ENCODE measurements at places on chromosomes 12 and 14.
A peak's percentile ranks its signal among the peaks of the same experiment; 100 is the strongest.

GRCh38 chr12:47814539-47815170, 5.0 kb downstream of the HDAC7 start:
- DNase-seq = no peak

GRCh38 chr14:22429546-22430294, 159.3 kb downstream of the DAD1 start:
- DNase-seq = no peak

DNA sequence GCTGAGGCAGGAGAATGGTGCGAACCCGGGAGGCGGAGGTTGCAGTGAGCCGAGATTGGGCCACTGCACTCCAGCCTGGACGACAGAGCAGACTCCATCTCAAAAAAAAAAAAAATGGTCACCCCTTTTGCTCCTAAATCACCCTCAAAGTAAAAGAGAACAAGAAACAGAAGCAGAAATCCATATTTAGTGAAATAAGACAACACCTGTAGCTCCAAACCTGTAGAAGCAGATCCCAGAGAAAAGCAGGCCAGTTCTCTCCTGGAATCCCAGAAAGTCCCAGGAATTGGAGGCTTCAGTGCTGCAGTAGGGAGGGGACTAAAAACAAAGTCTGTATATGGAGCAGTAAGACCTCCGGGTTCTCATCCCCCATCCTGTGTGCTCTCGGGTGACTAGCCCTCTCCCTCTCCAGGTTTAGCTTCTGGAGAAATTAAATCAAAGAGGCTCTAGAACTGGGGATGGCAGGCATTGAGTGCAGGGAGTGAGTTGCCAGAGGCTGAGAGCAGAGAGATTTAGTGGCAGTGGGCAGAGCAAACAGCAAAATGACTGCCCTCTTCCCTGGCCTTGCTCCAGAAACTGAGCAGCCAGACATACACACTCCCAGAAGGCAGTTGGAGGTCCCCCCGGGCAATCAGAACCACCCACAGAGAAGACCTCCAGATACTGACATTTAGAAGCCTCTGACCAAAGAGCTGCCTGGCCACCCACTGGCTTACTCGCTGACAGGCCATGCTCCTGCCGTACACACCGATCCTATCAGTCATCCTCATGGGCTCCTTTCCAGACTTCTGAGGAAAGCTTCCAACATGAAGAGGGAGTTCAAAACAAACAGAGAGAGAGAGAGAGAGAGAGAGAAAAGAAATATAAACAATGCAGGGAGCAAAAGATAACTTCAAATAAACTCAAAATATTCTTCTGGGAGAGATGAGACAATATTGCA, 6.3 kb upstream of the MLXIP start:
- DNase-seq = no peak

DNA sequence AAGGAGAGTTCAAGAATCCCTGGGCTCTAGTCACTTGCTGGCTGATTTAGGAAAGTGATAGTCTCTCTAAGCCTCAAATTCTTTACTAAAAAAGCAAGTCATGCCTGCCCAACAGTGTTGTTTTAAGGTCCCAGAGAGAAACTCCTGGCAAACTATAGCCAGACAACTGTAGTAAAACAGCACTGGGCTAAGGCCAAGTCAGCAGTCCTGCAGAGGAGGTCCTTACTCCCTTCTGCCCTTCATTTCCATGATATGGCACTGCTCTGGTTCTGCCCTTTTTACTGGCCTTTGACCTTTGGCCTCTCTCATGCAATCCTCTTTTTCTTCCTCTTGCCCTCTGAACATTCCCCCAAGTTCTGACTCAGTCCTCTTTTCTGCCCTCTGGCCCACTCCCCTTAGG, 74.9 kb downstream of the VWF start:
- no peak for DNase-seq

DNA sequence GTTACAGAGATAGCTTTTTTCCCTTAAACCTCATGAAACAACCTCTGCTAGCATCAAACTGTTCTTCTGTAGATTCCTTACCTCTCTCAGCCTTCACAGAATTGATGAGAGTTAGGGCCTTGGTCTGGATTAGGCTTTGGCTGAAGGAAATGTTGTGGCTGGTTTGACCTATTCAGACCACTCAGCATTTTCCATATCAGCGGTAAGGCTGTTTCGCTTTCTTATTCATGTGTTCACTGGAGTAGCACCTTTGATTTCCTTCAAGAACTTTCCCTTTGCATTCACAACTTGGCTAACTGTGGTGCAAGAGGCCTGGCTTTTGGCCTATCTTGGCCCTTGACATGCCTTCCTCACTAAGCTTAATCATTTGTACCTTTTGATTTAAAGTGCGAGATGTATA, 50.7 kb upstream of the NRXN3 start:
- DNase-seq = no peak

- no peak for DNase-seq
Observed at GRCh38 chr14:92986254-92987147, 63.6 kb downstream of the CHGA start.

DNA sequence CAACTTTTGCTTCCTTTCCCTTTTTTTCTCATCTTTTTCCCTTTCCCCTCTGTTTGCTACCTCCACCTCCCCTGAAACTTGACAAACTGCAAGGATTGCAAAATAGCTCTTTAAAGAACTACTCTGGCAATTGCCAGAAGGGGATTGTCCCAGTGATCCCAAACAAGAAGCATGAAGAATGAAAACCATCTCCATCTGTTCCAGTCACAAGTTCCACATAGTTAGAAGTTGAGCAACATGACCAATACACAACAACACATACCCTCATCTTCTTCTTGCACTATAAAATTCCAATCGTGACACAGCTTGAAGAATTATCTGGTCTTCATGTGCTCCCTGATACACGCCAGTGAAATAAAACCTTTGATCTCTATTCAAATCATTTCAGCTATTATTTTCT, 93.7 kb upstream of the USP15 start:
- DNase-seq = no peak

DNA sequence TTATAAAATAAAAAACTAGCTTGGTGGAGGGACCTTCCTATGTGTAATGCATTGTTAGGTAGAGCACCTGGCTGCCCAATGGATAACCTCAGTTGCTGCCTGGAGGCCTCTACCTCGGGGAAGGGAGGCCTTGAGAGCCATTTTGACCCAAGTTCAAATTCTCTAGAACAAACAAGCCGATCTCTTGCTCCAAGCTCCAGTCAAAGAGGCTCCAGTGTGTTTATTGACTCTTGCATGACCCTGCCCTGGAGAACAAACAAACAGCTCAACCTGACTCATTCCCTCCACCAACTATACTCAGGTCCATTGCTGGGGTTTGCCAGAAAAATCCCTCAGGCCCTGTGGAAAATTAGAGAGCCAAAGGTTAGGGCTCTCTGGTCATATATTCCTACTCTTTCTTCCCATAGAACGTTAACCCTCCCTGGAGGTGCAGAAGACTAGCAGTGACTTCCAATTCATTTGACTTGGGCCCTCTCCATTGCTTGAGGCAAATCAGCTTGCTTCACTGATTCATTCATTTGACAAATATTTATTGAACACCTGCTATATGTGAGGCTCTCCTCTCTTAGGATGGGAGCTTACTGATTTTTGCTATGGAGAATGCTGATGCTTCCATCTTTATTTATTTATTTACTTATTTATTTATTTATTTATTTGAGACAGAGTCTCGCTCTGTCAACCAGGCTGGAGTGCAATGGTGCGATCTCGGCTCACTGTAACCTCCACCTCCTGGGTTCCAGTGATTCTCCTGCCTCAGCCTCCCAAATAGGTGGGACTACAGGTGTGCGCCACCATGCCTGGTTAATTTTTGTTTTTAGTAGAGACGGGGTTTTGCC, 73.7 kb upstream of the CISTR start:
- no peak for DNase-seq

DNA sequence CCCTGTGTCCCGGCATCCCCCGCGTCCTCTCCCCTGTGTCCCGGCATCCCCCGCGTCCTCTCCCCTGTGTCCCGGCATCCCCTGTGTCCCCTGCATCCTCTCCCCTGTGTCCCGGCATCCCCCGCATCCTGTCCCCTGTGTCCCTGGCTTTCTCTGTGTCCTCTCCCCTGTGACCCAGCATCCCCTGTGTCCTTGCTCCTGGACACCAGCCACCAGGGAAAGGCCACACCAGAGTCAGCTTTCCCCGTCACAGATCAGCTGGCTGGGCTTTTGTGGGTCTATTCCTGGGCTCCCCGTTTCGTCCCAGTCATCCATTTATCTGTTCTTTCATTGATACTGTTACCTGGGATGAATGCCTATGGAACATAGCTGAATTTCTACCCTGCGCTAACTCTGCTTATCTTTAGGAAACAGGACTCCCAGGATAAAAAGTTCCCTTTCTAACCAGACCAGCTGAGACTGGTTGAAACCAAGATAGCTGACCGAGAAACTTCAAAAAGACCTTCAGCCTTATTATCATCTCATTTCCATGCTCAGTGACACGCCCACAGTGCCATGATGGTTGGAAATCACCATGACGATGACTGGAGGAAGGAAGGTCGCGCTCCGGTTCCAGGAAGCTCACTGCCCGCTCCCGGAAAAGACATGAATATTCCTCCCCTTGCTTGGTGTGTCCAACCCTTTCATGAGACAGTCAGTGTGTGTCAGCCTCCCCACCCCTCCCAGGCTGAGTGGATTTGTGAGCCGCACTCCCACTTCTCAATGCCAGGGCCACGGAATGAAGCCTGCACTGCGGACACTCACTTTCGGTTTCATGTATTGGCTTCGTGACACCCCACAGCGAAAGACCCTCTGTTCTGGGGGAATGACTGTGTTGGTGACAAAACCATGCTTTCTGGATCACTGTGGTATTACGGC, 276.4 kb upstream of the SFSWAP start:
- no peak for DNase-seq

- DNase-seq = no peak
Observed at GRCh38 chr14:36509069-36509917, 10.7 kb downstream of the NKX2-1 start.

GRCh38 chr12:59408431-59408830, 187.4 kb upstream of the SLC16A7 start:
- DNase-seq = no peak

GRCh38 chr14:50320283-50320682, 8.2 kb downstream of the DMAC2L start:
- no peak for DNase-seq

GRCh38 chr14:80404413-80404812, 193.1 kb upstream of the DIO2 start:
- DNase-seq = no peak

- no peak for DNase-seq
Observed at GRCh38 chr12:51683763-51684357, 92.8 kb downstream of the SCN8A start.

- no peak for DNase-seq
Observed at GRCh38 chr14:102986810-102987579, 64.5 kb downstream of the AMN start.

DNA sequence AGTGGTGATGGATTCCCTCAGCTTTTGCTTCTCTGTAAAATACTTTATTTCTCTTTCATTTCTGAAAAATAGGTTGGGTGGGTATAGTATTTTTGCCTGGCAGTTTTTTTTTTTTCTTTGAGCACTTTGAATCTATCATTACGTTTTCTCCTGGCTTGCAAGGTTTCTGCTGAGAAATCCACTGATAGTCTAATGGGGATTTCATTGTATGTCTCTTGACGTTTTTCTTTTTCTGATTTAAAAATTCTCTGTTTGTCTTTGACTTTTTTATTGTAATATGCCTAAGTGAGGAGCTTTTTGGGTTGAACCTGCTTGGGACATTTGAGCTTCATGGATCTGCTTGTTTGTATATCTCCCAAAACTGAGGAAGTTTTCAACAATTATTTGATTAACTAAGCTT, 606.0 kb downstream of the KCNH5 start:
- no peak for DNase-seq

DNA sequence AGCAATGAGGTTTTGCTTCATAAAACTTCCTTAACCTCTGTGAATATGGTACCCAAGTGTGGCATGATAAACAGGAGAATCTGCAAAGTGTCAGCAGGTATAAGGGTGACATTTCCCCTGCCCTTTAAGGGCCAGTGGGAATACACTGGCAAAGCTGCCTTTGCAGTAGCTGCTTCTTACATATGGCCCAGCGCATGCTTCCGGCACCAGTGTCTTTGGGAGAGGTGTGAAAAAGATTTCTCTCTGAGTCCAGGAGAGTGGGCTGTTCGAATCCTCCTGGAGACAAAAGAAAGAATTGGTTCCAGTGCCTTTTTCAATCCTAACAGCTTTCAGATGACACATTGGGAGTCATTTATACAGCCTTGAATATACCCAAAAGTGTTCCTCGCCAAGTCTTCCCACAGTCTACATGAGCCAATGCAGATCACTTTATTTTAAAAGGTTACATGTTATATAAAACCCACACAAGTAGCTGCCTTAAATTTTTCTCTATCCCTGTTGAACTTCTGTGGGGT, 437.7 kb downstream of the PRKD1 start:
- DNase-seq = no peak

DNA sequence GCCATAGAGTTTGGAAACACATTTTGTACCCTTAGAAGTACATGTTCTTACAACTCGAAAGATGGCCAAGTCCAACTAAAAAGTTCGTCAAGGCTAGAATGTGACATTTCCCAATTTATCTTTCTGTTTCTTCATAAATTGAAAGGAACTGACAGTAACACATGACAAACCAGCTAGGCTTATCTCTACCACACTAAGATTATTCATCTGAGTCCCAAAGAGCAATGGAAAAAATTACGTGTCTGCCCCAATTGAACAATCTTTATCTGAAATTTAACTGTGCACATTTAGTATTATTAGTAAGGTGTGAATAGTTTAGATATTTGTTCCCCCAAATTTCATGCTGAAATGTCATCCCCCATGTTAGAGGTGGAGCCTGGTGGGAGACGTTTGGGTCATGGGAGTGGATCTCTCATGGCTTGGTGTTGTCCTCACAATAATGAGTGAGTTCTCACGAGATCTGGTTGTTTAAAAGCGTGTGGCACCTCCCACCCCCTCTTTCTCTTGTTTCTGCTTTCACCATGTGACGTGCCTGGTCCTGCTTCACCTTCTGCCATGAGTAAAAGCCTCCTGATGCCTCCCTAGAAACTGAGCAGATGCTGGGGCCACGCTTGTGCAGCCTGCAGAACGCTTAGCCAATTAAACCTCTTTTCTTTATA, 13.3 kb downstream of the CPM start:
- DNase-seq = no peak

GRCh38 chr14:50045039-50045711, 71.2 kb downstream of the VCPKMT start:
- peak; percentile 45 for DNase-seq

DNA sequence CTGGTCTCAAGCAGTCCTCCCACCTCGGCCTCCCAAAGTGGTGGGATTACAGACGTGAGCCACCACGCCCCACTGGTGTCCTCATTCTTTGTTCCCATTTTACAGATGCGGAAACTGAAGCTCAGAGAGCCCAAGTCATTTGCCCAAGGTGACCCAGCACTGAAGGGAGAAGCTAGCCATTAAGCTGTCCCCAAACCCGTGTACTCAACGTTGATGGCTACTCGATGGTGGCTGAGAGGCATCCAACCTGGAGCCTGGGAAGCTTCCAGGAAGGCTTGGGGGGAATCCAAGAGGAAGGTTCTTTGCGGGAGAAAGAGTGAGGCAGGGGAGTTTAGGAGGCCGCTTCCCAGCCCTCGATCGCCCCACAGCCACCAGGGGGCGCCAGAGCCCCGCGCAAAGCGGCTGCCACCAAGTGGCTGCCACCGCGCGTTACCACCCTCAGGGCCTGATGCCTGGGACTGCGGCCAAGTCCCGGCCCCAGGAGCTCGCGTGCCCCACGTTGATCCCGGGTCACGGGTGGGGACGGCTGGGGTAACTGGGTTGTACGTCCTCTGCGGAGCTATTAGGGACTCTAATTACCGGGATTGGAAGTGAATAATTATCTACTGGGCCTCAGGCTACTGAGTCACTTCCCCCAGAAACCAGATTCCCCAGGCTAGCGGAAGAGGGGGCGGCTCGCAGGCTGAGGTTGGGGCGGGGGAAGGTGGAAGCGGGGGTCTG, 8.8 kb upstream of the SH2B3 start:
- DNase-seq = peak; percentile 80

- DNase-seq = no peak
Observed at GRCh38 chr12:46702581-46703344, 123.0 kb downstream of the SLC38A4 start.

Data from GM12891 (cell line).